ENCODE measurements at places on chromosomes 4 and X.

DNA sequence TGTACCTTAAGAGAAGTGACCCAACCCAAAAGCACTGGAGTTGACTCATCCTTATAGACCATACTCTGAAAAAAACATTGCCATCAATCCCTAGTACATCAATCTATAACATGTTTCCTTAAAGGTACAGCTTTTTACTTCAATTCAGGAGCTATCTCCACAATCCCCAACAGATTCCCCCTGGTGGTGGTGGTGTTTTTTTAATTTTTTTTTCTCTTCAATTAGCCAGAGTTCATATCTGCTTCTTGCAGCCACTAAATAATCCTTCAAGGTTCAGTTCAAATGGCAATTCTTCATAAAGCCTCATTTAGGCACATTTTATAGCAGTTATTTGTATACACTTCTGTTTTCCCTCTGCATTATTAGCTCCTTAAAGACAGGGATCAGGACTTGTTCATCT is 60.7 kb upstream of the KDR start:
- no peak for DNase-seq

GRCh38 chr4:165628572-165628971 is 244.5 kb upstream of the TLL1 start:
- DNase-seq: no peak

GRCh38 chr4:165299399-165300060 is 27.9 kb upstream of the MSMO1 start:
- no peak for DNase-seq

DNA sequence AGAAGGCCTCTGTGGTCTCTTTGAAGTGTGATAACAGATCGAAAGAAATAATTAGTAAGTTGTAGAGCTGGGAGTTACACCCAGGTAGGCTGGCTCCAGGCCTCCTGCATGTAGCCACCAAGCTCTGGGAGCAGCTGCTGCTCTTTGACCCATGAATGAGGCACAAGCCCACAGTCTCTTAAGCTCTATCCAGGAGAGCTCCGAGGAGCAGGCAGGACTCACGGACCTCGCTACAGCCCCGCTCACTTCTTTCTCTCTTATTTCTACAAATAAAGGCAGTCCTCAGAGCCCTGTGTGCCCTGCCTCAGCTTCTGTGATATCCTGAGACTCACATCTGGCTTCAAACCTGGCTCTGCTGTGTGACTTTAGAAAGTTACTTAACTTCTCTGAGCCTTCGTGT is 86.9 kb downstream of the EVC start:
- no peak for DNase-seq

DNA sequence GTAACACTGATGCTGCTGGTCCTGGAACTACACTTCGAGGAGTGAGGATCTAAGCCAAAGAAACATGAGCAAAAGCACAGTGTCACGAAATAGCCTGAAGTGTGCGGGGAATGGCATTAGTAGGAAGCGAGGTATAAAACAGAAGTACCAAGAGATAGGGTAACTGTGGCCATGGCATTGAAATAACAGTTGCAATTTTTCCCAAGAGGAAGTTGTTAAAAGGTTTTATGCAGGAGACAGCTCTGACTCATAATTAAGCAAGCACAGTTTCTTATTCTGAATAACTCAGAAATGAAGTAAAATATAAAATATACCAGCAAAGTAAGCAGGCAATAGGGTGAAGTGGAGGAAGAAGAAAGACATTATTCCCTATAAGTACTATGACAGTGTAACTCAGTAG is 90.3 kb upstream of the TMEM150C start:
- DNase-seq: peak; percentile 13

- DNase-seq: no peak
Measured at GRCh38 chrX:40010550-40011321, 87.0 kb downstream of the BCOR start.

- DNase-seq: no peak
Measured at GRCh38 chr4:80465238-80465637, 129.7 kb downstream of the CFAP299 start.

DNA sequence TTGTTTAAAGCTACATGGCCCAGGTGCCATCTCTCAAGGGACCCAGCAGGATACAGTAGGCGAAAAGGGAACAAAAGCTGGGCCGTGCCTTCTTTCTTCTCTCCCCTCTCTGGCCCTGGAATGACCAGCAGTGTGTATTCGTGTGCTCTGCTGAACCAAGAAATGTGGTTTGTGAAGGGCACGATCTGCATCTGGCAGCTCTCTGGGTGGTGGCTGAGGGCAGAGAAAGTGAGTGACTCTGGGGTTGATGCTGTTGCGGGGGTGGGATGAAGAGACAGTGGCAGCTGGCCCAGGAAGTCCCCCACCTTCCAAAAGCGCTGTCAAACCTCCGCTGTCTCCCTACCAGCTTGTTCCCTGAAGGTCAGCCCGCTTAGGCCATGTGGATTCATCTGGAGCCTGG is 88.3 kb downstream of the CLDN34 start:
- DNase-seq: no peak

GRCh38 chr4:83219344-83220331 is 65.0 kb downstream of the COQ2 start:
- DNase-seq: no peak

- DNase-seq: peak; percentile 83
Measured at GRCh38 chr4:65670331-65671031, at the start of gene EPHA5. Gene EPHA5 (minus strand): TSS chr4:65670489. CDS start chr4:65669742, 747 bp downstream.

- DNase-seq: peak; percentile 45
Measured at GRCh38 chr4:181613200-181613599, 630.0 kb upstream of the TENM3 start.

Data from fibroblast of skin of abdomen (primary cell).